ENCODE measurements at places on chromosomes 3 and 15.

DNA sequence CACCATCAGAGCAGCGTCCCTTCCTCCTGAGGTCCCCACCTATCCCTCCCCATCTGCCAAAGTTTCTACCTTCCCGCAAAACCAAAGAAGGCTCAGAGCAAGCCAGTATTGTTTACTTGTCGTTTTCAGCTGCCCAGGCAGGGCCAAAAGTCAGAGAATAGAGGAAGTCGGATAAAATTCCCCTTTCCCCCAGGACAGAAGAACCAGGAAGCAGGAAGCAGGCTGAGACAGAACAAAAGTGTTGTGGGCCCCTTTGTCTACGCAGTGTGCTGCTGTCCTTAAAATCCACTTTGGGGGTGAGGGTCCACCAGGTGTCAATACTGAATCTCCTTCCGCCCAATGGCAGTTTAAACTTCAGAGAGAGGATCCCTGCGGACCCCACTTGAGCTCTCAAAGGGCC, 18.5 kb upstream of the RPL32 start:
- DNase-seq, result no peak

DNA sequence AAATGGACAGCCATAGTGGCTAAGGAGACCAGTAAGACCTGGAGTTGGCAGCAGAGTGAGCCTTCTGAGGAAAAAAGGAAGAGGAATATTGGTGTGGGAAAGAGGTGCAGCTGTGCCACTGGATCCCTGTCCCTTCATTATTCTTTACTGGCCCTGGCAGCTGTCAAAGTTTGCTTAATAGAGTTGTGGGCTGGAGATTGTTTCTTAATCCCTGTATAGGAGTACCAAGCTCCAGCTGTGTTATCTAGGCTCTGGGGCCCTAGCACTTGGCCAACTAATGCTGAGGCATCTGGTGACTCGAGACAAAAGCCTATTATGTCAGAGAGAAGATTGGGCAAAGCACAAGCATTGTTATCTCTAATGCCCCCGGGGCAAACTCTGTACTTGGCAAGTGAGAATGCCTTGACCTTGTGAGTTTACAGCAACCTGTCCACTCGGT, 61.4 kb downstream of the ZNF609 start:
- DNase-seq, result no peak

DNA sequence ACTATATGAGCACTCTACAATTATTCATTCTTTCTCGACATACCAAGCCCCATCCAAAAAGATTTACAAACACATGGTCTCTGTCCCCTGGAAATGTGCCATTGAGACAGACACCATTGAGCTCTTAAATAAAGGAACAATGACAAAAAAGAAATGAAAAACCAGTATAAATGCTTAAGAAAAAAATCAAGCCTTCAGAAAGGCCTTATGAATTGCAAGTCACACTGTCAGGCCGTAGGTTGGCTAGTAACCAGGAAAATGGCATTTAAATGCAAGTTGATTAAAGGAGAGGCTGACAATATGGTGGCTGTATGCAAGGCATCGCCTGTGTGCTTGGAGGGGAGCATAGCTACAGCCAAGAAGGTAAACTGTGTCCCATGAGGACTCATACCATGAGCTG, 49.7 kb downstream of the SRGAP3 start:
- no peak for DNase-seq

DNA sequence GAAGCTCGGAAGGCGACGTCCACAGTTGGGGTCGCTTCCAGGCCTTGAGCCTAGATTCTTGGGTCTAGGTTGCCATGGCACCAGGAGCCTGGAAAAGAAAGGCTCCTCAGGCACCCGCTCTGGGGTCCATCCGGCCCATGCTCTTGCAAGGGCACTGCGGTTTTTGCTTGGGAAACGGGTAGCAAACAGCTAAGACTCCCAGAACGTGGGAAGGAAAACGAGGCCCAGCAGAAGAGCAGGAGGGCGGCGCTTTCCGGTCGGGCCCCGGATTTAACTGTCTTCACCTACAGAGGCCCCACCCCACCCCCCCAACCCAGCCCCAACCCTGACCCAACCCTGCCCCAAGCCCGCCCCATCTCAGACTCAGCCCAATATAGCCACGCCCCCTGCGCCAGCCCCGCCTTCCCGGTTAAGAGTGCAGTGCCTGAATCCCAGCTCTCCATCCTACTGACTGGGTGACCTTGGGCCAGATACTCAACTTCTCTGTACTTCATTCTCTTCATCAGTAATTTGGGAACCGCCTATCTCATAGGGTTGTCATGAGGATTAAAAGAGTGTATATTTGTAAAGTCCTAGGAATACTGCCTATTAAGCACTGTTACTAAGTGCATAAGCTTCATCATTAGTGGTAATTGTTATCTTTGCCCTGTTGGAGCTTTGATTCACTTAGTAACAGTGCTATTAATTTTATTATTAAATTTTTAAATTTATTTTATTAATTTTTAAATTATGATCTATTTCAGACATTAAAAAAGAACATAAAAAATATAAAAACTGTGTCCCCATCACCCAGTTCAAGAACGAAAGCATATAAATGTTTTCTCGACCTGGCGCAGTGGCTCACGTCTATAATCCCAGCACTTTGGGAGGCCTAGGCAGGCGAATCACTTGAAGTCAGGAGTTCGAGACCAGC, 28.4 kb upstream of the SMAD6 start:
- no peak for DNase-seq

GRCh38 chr15:100171411-100171810, 170.4 kb downstream of the ADAMTS17 start:
- DNase-seq, result no peak

- no peak for DNase-seq
Observed at GRCh38 chr3:70615286-70615685, 302.8 kb upstream of the MDFIC2 start.

DNA sequence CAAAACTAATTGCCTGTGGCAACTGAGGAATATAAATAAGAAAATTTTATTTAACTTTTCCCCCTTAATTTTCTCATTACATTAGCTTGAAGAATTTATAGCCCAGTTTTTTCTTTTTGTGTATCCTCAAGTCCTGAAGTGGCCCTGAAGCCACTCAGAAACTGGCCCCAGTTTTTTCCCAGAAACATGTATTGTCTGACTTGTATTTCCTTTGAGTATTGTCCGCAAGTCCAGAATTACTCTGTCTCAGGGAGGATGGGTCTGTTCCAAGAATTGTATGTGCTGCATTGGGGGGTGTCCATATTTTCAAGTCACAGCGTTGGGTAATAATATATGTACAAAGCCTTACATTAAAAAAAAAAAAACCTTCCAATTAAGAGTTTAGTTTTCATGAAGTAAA, 149.7 kb upstream of the IL12A start:
- no peak for DNase-seq

DNA sequence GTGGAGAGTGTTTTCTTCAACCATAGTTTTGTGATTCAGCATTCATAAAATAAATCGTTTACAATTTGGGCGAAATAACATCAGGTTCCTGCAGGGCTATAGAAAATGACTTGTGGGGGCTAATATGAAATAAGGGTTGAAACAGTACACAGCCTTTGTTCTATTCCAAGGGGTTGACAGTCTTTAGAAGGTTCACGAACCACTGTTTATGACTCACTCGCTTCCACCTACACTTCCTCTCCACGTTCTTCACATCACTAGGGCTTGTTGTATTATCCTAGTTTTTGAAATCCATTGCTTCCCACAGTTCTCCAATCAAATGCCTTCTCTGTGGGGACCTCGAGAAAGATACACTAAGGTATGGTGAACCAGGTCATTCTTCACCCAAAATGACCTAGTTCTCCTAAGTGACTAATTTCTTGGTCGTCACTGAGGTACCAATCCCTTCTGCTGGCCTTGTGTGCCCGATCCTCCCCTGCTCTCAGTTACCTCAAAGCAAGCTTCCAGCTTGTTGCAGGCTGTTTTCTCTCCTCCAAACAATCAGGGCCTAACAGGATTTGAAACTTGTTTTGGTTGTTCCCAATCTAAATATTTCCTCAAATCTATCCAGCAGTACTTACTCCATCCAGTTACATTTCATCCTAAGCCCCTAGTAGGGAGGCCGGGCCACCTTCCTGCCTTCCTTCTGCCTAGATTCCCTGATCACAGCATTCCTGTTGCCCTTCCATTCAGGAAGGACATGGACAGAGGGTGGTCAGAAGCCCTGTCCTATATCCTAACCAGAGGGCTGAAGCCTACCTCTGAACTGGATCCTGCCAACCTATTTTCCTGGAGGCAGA, 23.1 kb upstream of the TBL1XR1 start:
- DNase-seq, result no peak

DNA sequence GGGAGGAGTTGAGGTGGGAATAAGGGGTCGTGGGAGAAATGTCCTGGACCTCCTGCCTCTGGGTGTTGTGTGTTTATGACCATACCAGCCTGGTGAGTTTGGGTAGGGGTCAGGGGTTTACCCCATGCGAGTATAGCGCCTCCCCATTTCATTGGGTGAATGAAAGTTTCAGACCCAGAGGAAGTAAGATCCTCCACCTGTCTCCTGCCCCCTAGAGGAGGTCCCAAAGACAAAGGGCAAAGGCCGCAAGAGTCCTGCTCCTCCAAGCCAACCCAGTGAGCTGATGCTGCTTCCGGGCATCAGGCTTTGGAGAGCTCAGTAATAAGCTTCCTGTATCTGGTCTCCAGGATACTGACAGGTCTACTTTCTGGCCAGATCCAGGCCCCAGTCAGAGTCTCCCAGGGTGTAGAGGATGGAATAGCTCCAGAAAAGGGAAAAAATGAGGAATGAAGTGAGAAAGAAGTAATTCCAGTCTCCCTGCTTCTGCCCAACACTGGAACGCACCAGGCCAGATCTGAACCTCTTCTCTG, 6.4 kb upstream of the TBC1D21 start:
- DNase-seq, result no peak

- no peak for DNase-seq
Observed at GRCh38 chr3:195815169-195815771, 3.5 kb upstream of the MUC4 start.

GRCh38 chr3:130411320-130411719, 65.8 kb downstream of the COL6A5 start:
- DNase-seq, result no peak

GRCh38 chr15:57388464-57388863, 12.2 kb downstream of the CGNL1 start:
- no peak for DNase-seq

GRCh38 chr15:57213862-57214261, 162.4 kb upstream of the CGNL1 start:
- DNase-seq, result no peak

DNA sequence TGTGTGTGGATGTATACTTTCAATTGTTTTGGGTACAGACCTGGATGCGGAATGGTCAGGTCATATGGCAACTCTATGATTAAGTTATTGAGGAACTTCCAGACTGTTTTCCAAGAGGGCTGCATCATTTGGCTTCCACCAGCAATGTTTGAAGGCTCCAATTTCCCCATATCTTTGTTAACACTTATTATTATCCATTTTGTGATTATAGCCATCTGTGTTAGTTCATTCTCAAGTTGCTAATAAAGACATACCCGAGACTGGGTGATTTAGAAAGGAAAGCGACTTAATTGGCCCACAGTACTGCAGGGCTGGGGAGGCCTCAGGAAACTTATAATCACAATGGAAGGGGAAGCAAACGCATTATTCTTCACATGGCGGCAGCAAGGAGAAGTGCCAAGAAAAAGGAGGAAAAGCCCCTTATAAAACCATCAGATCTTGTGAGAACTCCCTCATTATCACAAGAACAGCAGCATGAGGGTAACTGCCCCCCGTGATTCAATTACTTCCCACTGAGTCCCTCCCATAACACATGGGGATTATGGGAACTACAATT, 31.1 kb upstream of the ALDH1A2 start:
- DNase-seq, result no peak

DNA sequence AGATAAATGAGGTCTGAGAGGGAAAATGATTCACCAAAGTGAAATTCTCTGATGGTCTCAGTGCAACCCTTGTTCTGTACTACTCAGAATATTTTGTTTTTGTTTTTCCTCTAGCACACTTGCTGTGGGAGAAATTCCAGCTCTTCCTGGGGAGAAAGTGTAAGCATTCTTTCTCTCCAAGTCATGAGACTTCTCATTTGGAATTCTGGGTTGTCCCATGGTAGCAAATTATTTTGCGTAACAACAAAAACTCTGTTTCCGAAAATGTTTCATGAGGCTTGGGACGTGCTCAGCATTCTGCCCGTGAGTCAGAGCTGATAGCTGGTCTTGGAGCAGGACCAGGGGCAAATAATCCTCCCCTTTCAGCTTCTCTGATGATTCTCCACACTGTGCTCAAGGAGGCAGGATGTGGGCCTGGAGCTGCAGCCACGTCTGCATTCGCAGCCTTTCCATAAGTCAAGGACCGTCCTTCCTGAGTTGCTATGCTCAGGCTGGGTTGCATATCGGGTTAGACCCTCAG, 70.3 kb downstream of the SENP2 start:
- DNase-seq, result no peak

GRCh38 chr3:197549261-197549885, 6.4 kb downstream of the BDH1 start:
- no peak for DNase-seq

GRCh38 chr3:83934192-83935021, 1024.4 kb upstream of the CADM2 start:
- DNase-seq, result no peak

GRCh38 chr15:71411538-71412482, 296.5 kb downstream of the THSD4 start:
- DNase-seq, result no peak

- no peak for DNase-seq
Observed at GRCh38 chr15:46251903-46252302, 617.1 kb downstream of the SQOR start.

GRCh38 chr15:77584691-77585090, 48.0 kb downstream of the LINGO1 start:
- DNase-seq, result no peak

DNA sequence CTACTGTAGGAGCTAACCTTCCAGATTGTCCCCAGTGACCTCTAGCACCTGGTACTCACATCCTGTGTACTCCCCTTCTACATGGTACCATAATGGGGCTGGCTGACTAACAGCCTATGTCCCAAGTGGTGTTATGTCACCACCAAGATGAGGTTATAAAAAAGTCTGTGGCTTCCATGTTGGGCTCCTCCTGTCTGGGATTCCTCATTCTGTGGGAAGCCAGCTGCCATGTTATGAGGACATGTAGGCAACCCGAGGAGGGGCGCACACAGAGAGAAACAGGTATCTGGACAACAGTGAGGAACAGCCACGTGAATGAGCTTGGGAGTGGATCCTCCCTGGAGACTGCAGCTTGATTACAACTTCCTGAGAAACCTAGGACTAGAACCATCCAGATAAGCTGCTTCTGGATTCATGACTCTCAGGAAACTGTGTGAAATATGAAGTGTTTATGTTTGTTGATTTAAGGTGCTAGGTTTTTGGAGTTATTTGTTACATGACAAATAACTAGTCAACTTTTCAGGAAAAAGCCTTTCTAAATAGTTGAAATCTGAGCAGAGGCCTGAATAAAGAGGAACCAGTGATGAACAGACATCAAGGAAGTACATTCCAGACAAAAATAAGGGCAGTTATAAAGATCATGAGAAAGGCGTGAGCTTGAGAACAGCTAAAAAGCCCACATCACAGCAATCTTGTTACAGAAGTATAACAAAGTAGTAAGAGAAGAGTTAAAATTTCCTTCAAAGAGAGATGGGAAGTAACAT, 21.7 kb downstream of the GOLIM4 start:
- no peak for DNase-seq
